Fibroblast of skin of right quadriceps (primary cell): ENCODE measurements at places on chromosomes 1 and 21.
A peak's percentile ranks its signal among the peaks of the same experiment; 100 is the strongest.

DNA sequence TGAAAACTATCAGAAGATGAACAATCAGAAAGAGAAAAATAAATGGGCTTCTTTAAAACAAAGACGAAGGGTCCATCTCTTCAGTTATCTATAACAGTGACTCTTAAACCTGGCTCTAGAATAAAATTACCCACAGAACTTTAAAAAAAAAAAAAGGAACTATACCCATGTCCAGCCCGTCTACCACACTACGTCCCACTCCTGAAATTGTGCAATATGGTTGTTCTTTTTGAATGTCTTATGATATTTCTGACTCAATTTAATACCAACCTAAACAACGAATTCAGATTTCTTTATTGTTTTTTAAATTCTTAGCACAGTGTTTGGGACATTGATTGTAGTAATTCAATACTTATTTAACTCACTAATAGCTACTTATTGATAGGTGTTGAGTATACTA lies 246.3 kb downstream of the DPYD start:
- no peak for DNase-seq

- peak; percentile 78 for DNase-seq
Observed at GRCh38 chr1:38029685-38030511, 16.7 kb downstream of the POU3F1 start.

DNA sequence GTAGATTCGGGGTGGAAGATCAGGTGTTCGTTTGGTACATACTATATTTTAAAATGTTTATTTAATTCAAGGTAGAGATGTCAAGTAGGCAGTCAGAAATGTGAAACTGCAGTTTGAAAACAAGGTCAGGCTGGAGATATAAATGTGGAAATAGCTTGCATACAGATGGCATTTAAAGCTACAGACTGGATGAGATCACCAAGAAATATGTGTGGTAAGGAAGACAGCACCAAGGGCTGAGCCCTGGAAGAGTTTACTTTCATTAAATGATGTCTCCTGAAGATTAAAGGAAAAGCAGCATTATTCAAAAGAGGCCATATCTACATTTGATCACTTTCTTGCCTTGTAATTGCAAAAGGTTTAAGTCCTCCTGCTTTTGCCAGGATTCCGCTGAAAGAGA lies 271.3 kb downstream of the PTBP2 start:
- DNase-seq, result peak; percentile 53

DNA sequence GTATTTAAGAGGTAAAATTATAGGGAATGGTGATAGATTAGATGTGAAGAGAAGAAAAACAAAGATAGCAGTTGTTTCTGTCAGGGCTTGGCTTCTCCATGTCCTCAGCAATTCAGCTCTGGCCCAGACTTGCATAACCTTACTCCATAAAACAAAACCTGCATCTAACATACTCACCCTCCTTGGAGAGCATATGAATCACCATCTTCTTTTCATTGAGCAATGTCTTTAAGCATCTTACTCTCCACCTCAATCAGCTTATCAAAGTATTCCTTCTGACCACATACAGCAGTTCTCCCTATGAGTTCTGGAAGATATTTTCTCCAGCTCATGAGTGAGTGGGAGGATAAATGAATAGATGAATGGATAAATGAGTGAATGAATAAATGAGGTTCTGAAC lies 49.0 kb downstream of the RAB3B start:
- no peak for DNase-seq

GRCh38 chr1:184210031-184210430 lies 158.5 kb downstream of the TSEN15 start:
- DNase-seq, result peak; percentile 83

- peak; percentile 92 for DNase-seq
Observed at GRCh38 chr1:108719656-108720435, 7.1 kb downstream of the FNDC7 start.

- peak; percentile 75 for DNase-seq
Observed at GRCh38 chr1:21919520-21919919, 17.6 kb downstream of the HSPG2 start.

DNA sequence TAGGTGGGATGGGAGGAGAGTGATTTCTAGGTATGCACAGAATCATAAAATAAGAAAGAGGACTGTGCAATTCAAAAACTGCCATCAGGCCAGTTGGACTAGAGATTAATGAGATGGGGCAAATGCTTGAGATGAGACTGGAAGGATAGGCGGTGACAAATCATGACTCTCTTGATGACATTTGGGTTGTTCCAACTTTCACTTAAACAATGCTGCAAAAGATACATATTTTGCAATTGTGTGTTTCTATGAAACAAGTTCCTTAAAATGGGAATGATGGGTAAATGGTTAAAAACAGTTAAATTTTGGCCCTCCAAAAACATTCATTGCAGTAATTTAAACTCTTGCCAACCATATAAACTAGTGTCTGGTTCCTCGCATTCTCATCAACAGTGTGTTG lies 55.2 kb downstream of the RNASEL start:
- no peak for DNase-seq

DNA sequence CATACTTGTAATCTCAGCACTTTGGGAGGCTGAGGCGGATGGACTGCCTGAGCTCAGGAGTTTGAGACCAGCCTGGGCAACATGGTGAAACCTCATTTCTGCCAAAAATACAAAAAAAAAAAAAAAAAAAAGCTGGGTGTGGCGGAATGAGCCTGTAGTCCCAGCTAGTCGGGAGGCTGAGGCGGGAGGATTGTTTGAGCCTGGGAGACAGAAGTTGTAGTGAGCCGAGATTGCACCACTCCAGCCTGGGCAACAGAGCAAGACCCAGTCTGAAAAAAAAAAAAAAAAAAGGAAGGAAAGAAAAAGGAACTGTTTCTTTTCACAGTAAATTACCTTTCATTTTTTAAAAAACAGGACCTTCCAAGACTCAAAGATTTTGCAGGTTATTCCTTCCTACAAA lies 29.5 kb downstream of the LIN9 start:
- no peak for DNase-seq

DNA sequence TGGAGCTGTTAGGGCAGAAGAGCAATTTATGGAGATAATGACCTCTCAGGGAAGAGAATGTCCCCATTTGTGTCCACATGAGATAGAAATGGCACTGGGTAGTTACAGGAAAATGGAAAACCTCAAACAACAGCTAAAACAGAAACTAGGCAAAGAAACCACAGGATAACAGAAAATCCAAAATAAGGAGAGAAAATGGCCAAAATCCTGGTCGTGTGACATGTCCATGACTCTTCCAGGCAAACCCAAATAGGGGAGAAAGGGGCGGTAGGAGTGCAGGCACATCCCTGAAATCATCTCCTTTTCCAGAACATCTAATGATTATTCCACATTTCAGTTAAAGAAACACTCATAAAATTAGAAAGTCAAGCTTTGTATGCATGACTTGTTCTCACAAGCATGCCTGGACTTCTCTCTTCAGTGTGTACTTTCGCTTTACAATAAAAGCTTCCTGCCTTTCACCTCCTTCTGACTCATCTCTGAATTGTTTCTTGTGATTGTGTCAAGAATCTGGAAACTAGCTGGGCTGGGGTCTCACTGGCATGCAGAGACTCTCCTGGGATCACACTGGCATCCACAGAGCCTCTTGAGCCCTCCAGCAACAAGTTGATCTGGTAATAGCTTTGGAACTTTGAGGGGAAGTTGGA lies 171.4 kb upstream of the ZP4 start:
- peak; percentile 69 for DNase-seq

GRCh38 chr21:34523019-34523555 lies 11.1 kb upstream of the KCNE1 start:
- DNase-seq, result no peak

- DNase-seq, result no peak
Observed at GRCh38 chr1:5428351-5428750, 563.9 kb downstream of the NPHP4 start.

- no peak for DNase-seq
Observed at GRCh38 chr1:106366627-106367319, 689.7 kb upstream of the PRMT6 start.

- DNase-seq, result no peak
Observed at GRCh38 chr1:165490175-165490574, 45.2 kb upstream of the RXRG start.

- no peak for DNase-seq
Observed at GRCh38 chr21:38683222-38683621, 122.5 kb upstream of the ETS2 start.

GRCh38 chr1:9136932-9137331 lies 8.0 kb upstream of the GPR157 start:
- DNase-seq, result no peak

DNA sequence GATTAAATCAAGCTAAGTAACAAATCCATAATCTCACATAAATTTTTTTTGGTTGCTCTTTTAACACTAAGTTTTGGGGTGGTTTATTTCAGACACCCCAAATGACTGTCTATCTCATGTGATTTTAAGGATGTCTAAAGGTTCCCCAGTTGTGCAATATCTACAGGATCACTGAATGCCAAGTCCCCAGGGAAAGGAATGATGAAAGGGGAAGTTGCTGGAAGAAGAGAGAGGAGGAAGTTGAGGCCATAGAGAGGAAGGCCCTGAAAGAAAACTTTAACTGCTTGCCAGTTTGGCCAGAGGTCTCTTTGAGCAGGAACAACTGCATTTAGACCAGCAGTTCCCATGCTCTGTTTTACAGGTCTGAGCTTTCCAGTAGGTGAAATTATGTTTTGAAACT lies 27.5 kb upstream of the SLC19A2 start:
- DNase-seq, result peak; percentile 13

- DNase-seq, result no peak
Observed at GRCh38 chr1:103949779-103950178, 200.1 kb downstream of the AMY1C start.

GRCh38 chr1:100279954-100280682 lies 14.1 kb downstream of the RTCA start:
- no peak for DNase-seq
